ENCODE measurements at places on chromosomes 5 and 9. TPM values are rescaled to one million over a fixed set of nuclear protein-coding genes. Genes with fewer than 3 reads are reported as not detected.

PRLR gene
- total RNA-seq = not detected

CCDC183 gene
- 2.2 TPM for total RNA-seq

DNA sequence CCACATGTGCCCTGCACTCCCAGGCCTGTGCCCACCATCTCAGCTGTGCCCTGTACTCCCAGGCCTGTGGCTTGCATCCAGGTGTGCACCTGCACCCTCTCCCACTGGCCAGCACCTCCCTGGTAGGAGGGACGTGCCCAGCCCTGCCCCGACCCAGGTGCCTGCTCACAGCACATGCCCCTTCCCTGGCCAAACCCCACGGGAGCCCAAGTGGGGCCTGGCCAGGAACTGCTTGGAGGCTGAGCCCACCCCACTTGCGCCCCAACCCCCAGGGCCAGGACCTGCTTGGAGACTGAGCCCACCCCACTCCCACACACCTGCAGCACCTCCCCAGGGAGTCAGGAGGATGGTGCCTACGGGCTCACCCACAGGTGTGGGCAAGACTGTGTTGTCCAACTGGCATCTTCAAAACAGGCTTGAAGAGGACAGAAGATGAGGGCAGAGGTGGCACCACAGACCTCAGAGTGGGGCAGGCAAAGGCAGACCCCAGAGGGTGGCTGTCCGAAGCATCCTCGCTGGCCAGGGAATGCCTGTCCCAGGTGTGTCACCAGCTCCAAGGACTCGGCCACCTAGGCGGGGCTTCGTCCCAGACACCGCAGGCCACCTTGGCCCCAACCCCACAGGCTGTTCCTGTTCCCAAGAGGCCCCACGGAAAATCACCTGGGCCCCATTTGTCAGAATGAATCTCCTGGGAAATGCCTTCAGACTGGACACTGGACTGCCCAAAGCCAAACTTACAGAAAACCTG is 10.8 kb downstream of the ZDHHC11B start:
- H3K4me3 ChIP-seq = no peak overlapping the region
- H3K4me1 ChIP-seq = peaks cover 2% of the 10 kb centered on the region
- no peak for DNase-seq

DNA sequence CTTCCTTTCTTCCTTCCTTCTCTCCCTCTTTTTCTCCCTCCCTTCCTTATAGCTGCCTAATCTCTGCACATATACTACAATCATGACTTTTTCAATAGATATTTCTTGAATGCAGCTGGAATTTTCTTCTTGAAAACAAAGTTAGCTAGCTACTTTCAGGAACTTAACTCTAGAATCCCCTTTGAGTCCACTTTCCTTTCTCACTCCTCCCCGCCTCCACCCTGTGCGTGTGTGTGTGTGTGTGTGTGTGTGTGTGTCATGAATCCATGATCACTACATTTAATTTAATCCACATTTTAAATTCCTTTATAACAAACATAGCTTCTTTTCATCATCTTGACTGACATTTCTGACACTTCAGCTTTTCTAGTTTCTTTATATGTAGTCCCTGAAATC is 167.5 kb upstream of the KLF9 start:
- H3K4me3 ChIP-seq = no peak overlapping the region
- DNase-seq = no peak
- H3K27me3 ChIP-seq = no peaks in the 10 kb centered on the region

DNA sequence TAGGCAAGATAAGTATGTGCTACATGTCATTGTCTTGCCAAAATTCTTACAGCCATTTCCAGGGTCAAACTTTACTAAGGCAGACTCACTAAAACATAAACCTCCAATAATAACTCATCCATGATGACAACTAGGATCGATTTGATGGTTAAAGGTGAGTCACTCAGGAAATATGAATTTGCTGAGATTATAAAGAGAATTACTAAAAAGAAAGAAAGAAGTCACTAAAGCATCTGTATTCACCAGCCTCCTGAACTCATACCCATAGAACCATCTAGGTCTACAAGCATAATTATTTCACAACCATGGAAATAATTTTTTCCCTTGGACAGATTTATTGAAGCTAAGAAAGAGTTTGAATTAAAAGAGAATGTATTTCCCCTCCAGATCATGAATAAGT is 258.6 kb downstream of the TLE1 start:
- H3K4me3 ChIP-seq = no peak overlapping the region
- H3K4me1 ChIP-seq = no peaks in the 10 kb centered on the region
- H3K27me3 ChIP-seq = no peaks in the 10 kb centered on the region
- no peak for DNase-seq

DNA sequence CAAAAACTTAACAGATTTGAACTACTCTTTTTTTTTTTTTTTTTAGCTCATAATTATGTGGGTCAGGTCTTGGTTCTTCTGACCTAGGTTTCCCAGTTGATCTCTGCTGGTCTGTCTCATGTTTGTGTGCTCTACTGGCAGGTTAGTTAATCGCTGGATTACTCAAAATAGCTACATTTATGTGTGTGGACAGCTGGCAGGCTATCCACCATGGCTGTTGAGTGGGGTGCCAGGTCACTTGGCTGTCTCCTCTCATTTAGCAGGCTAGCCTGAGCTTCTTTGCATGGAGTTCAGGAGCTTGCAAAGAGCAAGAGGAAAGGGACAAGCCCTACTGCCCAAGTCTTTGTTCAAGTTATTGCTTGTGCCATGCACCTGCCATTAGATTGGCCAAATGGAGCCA is 9.3 kb downstream of the ADCY2 start:
- no peak overlapping the region for H3K27ac ChIP-seq
- DNase-seq = no peak
- H3K36me3 ChIP-seq = no peaks in the 10 kb centered on the region
- H3K4me3 ChIP-seq = no peak overlapping the region
- peaks cover 9% of the 10 kb centered on the region for H3K27me3 ChIP-seq

- H3K27ac ChIP-seq = no peak overlapping the region
- no peaks in the 10 kb centered on the region for H3K27me3 ChIP-seq
- no peak for DNase-seq
- no peaks in the 10 kb centered on the region for H3K36me3 ChIP-seq
These were observed 242.6 kb upstream of the MSX2 start for GRCh38 chr5:174481737-174482136.

- no peaks in the 10 kb centered on the region for H3K27me3 ChIP-seq
- peak overlapping the region; percentile 96 for H3K27ac ChIP-seq
- peaks cover 32% of the 10 kb centered on the region for H3K4me1 ChIP-seq
- H3K36me3 ChIP-seq = no peaks in the 10 kb centered on the region
- DNase-seq = peak; percentile 65
- peak overlapping the region; percentile 98 for H3K4me3 ChIP-seq
These were observed 5.6 kb upstream of the PURA start for GRCh38 chr5:140108093-140109017.

DNA sequence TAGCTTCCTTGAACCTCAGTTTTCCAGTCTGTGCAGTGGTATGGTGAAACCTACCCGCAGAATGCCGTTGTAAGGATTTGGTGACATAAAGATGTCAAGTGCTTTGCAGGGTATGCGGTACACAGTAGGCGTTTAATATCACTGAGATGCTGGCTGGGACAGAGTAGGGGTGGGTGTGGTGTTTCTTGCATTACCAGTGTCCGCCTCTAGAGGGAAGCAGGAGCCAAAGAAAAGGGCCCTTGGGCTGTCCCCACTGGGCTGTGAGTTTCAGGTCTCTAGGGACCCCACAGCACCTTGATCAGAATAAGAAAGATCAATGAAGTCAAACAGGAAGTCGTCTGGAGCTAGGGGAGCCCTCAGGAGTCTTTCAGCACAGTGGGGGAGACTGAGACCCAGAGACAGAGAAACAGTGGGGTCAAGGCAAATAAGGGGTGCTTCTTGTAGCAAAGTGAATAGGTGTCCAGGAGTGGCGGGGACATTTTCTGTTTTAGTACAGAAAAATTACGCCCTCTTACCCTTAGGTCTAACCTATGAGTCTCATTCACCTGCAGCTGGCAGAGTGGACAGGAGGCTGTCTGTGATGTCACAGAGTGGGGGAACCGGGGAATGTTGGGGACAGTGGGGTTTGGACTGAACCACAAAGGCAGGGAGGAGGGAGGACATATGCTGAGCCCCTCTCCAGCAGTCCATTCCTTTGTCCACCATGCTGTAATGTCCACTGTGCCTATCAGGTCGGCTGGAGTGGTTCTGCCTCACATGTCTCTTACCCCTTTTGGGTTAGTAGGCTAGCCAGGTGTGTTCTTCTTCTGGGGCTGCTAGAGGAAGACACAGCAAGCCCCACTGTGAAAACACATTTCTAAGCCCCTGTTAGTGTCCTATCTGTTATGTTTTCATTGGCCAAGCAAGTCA is 4.7 kb upstream of the TEX53 start:
- no peak overlapping the region for H3K27ac ChIP-seq
- peaks cover 9% of the 10 kb centered on the region for H3K4me1 ChIP-seq
- DNase-seq = peak; percentile 35
- no peak overlapping the region for H3K4me3 ChIP-seq
- no peaks in the 10 kb centered on the region for H3K36me3 ChIP-seq
- H3K27me3 ChIP-seq = peaks cover 20% of the 10 kb centered on the region

DNA sequence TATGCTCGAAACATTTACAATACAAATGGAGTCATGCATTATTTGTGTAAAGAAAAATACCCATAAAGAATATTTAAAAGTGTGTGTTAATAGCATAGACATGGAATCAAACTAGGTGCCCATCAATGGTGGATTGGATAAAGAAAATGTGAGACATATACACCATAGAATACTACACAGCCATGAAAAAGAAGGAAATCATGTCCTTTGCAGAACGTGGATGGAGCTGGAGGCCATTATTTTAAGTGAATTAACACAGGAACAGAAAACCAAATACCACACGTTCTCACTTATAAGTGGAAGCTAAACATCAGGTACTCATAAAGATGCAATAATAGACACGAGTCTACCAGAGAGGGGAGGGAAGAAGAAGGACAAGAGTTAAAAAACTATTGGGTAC is 22.8 kb downstream of the SMIM23 start:
- no peaks in the 10 kb centered on the region for H3K4me1 ChIP-seq
- peaks cover 2% of the 10 kb centered on the region for H3K36me3 ChIP-seq
- no peak overlapping the region for H3K27ac ChIP-seq
- DNase-seq = no peak

DNA sequence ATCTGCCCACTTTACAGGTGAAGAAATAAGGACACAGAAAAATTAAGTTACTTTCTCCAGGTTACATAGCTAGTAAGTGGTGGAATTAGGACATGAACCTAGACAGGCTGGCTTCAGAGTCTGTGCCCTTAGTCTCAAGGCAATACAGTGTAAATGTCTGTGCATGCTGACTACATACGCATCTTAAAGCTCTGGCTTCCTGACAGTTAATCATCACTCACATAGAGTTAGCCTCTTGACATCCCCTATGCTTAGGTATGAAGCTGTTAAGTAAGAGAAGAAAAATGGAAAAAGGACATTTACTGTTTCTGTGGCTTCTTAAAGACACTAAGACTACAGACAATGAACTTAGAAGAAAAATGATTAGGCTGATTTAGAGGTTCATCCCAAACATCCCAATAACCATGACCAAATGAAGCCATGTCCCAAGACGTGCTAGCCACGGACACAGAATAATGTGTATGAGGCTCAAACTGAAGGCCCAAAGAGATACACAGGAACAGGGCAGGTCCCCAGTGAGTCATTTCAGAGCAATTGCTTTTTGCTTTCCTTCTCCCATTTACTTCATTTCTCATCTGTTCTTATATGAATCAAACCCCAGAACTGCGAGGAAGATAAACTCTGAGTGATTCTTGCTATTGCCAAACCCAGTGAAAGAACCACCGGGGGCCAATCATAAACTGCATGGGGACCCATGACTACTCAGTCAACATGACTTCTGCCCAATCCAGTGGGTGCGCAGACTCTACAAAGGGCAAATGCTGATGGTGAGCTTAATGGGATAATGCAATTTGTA is 100.0 kb upstream of the IFNK start:
- no peaks in the 10 kb centered on the region for H3K4me1 ChIP-seq
- H3K36me3 ChIP-seq = no peaks in the 10 kb centered on the region
- no peak overlapping the region for H3K4me3 ChIP-seq
- H3K27me3 ChIP-seq = peaks cover 5% of the 10 kb centered on the region

Measured in T-helper 17 cell (primary cell).